ENCODE measurements at places on chromosomes 6 and 20.

- DNase-seq: no peak
Observed at GRCh38 chr6:161414180-161414579, 140.3 kb upstream of the AGPAT4 start.

- DNase-seq: no peak
Observed at GRCh38 chr6:38116248-38116647, 296.7 kb downstream of the ZFAND3 start.

- DNase-seq: no peak
Observed at GRCh38 chr6:167314180-167314821, 10.6 kb upstream of the TTLL2 start.

- peak; percentile 80 for DNase-seq
Observed at GRCh38 chr6:37050045-37050853, 44.8 kb downstream of the FGD2 start.

GRCh38 chr6:107275330-107275865 lies 160.1 kb upstream of the BEND3 start:
- peak; percentile 35 for DNase-seq

DNA sequence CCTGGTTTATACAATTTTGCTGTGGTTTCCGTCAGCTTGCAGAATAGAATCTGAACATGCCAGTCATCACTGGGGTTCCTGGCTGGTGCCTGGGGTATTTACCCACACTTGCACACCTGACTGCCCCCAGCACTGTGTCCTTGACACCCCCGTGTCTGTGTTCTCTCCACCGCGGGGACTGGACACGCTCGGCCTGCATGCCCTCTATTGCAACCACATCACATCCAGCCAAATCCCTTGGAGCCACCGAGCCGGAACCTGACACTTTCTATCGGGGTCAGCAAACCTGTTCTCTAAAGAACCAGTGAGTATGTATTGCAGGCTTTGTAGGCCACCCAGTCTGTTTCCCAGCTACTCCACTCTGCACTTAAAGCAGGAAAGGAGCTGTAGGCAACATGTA lies 527.5 kb downstream of the PRKN start:
- DNase-seq: no peak

- peak; percentile 58 for DNase-seq
Observed at GRCh38 chr20:47354714-47355488, 1.6 kb downstream of the ZMYND8 start.
